ENCODE measurements at places on chromosomes 5 and 9. TPM values are rescaled to one million over a fixed set of nuclear protein-coding genes. Genes with fewer than 3 reads are reported as not detected.

DNA sequence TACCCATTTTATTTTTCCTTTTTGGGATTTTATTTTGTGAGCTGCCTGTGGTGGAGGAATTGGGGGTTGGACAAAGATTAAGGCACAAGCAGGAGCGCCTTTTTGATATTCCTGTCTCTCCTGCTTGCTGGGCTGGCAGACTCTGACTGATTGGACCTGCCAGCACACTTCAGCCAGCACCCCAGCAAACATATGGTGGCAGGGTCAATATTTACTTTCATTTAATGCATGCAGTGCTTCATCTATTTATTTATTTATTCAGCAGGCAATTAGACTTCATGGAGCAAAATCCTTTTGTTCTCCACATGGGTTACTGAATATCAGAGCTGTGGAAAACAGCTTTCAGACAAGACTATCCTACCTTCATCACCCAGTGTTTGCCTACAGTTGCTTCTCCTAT lies 48.4 kb upstream of the EPB41L4A start:
- no peak for DNase-seq

- no peak for DNase-seq
Observed at GRCh38 chr5:180137401-180138213, 66.0 kb upstream of the RNF130 start.

DNA sequence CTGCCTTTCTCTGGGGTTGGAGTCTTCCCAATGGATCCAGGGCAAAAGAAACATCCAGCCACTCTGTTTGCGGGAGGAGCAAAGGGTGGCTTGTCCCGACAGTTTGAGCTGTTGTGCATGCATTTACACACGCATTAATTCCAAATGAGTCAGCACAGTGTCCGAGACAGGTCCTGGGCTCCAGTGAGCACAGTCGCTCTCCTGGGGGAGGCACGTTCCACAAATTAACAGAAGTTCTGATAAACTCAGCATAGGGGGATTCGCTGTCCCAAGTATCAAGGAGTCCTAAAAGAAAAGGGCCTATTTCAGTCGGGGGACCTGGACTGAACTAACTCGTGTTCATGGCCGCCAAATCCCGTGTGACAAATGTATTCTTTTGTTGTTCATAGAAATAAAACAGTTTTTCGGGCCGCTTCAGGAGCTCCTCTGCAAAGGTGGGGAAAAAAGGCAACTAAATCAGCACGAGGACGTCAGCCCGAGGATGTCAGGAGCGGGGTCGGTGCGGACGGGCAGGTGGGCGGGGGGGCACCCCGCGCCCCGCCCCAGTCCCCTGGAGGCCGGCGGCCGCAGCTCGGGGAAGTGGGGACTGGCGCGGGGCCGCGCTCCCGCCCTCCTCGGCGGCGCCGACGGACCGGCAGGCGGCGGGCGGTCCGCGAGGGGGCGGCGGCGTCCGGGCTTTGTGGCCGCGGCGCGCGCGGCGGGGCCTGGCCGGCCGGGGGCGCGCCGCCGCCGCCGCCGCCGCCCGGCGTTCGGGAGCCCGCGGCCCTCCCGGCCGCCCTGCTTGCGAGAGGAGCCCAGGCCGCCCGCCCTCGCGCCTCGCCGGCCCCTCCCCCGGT lies at the start of gene MSANTD3:
Gene MSANTD3 (plus strand): TSS at position 614 of the 836 bp plus-strand sequence. CDS start 14,796 bp downstream, outside the sequence.
- peak; percentile 67 for DNase-seq

Gene TNC
- total RNA-seq, result 49.8 TPM

Gene ECM2
- 13.5 TPM for total RNA-seq
